ENCODE measurements at places on chromosomes 4 and X.

- DNase-seq: no peak
These were observed 550.0 kb downstream of the STPG2 start for GRCh38 chr4:97593248-97593647.

- DNase-seq: peak; percentile 46
These were observed at the start of gene MID2 for GRCh38 chrX:107825698-107826237. MID2 (plus strand) TSS chrX:107825866; CDS start chrX:107826427, 561 bp downstream.

DNA sequence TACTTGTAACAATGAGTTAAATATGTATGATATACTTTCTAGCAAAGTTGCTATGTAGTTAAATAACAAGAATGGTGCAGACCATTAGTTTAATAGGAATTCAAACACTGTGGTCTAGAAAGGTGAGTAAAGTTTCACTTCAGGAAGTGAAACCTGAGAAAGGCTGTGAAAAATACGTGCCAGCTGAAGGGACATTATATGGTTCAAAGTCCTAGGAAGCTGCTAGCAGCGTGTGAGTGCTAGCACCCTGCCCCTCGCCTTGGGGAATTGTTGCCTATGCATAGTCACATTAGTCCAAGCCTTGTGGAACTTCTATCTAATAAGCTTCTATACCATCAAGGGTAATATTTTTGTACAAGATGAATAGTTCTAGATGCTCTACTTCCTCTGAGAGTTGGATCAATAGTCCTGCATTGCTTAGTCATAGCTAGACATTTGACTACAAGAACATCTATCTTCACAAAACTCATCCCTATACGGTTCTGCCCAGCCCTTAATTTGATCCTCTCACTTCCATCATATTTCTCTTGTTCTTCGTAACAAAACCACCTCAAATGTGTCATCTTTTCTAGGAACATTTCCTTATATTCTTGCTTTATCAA, 45.8 kb upstream of the ARSJ start:
- DNase-seq: no peak

- DNase-seq: peak; percentile 54
These were observed 692 bp downstream of the FAM241A start for GRCh38 chr4:112145790-112146501.

- DNase-seq: no peak
These were observed 74.7 kb downstream of the HOPX start for GRCh38 chr4:56606385-56606784.

DNA sequence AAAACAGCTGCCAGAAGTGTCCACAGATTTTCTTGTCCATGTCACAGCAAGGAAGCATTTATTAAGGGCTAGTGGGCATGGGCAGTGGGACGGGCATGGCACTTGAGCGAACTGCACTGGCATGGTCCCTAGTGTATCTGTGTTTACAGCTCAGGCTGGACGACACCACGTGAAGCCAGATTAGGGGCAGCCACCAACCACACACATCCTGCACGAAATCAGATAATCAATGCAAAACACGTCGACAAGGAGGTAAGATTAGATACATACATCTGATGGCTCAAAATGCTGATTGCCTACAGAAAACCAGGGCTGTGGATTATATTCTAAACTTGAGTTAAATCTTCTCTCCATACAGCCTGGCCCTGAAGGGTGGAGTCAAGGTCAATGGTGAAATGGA, 103.8 kb upstream of the ATP6AP2 start:
- no peak for DNase-seq

GRCh38 chr4:105637408-105638176, 70.9 kb downstream of the INTS12 start:
- peak; percentile 68 for DNase-seq

GRCh38 chr4:475962-476361, 23.0 kb downstream of the ZNF721 start:
- DNase-seq: no peak

GRCh38 chr4:37478151-37478550, 208.0 kb downstream of the RELL1 start:
- no peak for DNase-seq

DNA sequence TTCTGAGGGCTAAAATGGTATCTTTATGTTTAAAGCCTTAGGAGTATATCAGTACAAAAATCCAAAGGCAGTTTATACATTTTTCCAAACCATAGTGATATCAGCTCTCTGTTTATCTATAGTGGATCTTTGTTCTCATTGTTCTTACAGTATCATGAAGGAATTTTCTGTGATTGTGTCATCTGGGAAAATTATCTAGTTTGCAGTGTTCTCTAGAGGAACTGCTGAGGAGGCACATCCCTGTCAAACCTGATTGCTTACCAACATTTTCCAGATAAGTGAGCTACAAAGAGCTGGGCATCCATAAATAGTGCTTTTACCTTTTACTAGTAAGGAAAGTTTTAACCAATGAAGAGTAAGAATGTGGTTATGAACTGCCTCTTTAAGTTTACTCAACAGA, 44.9 kb upstream of the SLC25A31 start:
- peak; percentile 19 for DNase-seq

GRCh38 chrX:71652405-71652804, 14.9 kb upstream of the LOC101059915 start:
- DNase-seq: peak; percentile 65

DNA sequence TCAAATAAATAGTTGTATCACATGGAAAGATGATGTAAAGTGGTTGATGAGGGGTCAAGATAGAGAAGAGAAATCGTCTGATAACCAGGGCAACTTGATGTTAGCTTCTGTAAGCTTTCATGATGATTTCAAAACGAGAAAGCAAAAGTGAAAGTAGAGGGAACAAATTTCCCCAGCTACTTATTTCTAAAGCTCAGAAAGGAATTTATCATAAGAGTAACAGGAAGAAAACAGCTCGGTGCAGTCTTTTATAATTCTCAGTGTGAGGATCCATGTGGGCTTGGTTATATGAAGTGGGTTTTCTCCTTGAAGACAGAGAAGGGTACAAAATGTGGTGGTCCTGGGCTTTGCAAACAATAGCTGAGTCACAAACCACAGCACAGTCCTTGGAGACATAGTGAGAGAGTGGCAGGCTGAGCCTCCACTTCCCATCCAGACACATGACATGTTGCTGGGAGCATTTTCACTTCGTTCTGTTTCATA, 32.1 kb upstream of the GLRA2 start:
- DNase-seq: peak; percentile 5

DNA sequence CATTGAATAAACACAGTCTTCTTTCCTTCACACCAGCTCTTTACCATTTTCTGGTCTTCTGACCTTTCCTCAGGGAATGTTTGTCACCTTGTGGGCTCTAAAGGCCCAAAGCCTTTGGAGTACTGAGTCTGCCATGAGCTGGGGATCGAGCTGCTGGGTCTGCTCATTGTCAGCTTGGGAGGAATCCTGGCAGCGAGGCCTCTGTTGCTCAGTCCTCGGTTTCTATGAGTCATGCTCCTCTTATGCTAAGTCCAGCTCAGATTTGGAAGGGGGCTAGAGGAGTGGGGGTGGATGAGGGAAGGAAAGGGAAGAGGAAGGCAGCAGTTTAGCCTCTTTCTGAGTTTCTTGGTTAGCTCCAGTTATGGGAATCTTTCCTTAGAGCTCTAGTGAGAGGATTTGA, 31.1 kb downstream of the NHSL2 start:
- peak; percentile 80 for DNase-seq

- no peak for DNase-seq
These were observed 353.6 kb upstream of the RPS6KA3 start for GRCh38 chrX:20620306-20620705.

DNA sequence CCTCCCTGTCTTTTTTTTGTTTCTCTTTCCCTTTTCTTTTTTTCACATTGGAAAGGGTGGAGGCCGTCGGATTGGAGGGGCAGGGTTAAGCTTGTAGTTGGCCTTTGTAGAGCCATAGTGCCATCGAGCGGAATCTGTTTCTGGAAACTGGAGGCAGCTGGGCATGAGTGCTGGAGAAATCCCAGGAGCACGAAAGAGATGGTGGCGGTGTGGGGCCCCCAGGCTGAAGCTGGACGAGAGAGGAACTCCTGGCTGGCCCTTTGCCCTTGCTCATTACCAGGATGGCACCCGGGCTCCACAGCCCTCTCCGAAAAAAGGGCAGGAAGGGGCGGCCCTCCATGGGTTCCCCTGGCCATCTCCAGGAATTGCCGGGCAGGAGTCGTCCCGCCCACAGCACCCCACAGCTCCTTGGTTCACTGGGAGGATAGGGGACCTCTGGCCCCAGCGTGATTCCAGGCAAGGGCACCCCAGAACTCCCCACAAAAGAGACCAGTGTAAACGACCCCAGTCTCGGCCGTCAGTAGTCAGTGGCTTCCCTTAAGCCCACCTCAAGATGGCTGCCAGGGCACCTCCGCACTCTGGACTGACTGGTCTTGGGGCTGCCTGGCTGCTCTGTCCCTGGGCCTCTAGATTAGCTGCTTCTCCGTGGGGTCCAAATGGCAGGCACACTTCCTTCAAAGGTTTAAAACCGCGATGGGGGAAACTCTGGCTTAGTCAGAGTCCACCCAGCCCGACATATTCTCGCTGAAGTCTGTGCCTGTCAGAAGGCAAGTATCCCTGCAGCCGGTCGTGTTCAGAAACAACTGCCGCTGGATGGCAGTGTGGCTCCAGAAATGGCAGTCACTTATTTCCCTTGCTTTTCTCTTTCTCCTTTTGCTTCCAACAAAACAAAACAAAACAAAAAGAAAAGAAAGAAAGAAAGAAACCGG, 74.1 kb downstream of the NBDY start:
- peak; percentile 72 for DNase-seq

DNA sequence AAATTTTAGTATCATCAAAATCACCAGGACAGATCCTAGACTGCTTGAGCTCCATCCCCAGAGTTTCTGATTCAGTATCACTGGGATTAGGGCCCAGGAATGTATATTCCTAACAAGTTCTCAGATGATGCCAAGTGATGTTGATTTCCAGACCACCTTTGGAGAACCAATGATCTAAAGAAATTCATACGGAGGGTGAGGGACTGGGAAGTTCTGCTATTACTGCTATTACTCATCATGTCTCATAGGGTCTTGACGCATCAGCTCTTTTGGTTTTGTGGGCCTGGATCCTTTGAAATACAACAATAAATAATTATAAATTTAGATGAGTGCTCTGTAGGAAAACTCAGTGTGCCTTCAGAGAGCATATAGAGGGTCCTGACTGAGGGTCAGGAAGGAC, 59.8 kb upstream of the LGI2 start:
- no peak for DNase-seq

DNA sequence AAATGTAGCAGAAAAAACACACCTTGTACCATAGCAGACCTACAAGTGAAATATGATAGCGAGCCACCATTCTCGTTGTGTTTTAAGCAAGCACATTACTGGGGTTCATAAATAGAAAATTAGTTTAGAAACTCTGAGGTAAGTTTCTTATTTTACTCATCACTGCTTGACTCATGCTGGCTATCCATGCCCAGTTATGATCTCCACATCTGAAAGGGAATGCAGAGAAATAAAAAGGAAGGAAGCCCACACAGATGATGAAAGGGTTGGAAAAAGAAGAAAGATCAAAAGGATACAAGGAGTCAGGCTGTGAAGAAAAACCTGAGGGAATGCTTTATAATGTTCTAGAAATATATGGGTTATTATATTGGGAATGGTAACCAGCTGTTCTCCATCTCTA, 54.5 kb downstream of the CAMK2D start:
- DNase-seq: peak; percentile 14

DNA sequence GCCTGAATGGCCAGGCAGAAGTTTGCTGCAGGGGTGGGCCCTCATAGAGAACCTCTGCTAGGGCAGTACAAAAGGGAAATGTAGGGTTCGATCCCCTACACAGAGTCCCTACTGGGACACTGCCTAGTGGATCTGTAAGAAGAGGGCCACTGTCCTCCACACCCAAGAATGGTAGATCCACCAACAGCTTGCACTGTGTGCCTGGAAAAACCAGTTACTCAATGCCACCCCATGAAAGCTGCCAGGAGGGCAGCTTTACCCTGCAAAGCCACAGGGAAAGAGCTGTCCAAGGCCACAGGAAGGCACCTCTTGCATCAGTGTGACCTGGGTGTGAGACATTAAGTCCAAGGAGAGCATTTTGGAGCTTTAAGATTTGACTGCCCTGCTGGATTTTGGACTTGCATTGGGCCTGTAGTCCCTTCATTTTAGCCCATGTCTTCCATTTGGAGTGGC, 781.6 kb downstream of the TRAM1L1 start:
- DNase-seq: no peak

- DNase-seq: no peak
These were observed 5.3 kb downstream of the PDE6B start for GRCh38 chr4:630656-631055.

- DNase-seq: no peak
These were observed 1520.7 kb upstream of the PCDH7 start for GRCh38 chr4:29199485-29199884.

DNA sequence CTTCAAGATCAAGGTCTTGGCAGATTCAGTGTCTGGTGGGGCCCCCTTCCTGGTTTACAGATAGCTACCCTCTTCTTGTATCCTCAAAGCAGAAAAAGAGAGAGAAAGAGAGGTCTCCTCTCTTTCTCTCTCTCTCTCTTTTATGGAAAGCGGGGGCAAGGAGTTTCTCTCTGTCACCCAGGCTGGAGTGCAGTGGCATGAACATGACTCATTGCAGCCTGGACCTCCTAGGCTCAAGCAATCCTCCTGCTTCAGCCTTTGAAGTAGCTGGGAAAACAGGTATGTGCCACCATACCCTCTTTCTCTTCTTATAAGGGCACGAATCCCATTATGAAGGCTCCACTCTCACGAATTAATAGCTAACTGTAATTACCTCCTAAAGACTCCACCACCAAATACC, 20.2 kb downstream of the RAB9B start:
- DNase-seq: no peak

DNA sequence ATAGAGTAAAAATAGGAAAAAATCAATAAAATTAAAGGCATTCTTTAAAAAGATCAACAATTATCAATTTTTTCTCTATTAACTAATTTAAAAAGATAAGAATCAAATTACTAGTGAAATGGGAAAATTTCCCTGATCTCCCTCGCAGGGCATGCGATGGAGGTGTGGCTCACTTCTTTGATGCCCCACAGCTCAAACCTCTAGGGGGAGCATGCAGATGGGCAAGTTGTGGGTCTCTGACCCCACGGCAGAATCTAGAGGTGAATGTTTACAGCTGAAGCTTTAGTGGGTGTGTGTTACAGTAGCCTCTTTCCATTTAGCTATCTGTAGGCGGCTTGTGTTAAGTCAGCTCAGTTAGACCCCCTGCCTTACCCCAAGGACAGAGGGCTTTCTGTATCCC, 1348.8 kb downstream of the PCDH18 start:
- DNase-seq: no peak

DNA sequence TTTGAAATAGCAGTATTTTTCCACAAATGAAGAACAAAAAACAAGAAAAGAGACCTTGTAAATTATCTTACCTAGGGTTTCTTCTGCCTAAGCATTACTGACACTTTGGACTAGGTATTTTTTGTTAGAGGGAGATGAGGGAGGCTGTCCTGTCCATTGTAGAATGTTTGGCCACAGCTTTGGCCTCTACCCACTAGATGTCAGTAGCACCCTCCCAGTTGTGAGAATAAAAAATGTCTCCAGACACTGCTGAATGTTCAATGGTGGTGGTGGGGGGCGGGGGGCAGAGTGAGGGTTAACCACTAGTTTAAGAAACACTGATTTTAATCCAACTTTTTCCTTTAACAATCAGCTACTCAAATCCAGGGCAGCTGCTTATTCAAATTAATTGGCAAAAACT, 25.8 kb downstream of the OTUD4 start:
- DNase-seq: peak; percentile 54

- DNase-seq: no peak
These were observed 14.7 kb upstream of the GRIA3 start for GRCh38 chrX:123169247-123169901.
